K562 (cell line): ENCODE measurements at places on chromosomes 7 and 10. TPM values are rescaled to one million over a fixed set of nuclear protein-coding genes. Genes with fewer than 3 reads are reported as not detected.

SOSTDC1 gene
- 8.8 and 12.0 TPM in 2 replicates for total RNA-seq

FAM25C gene
- total RNA-seq, result not detected in 2 replicates

SAP25 gene
- 3.2 and 5.3 TPM in 2 replicates for total RNA-seq

HDAC9 gene
- total RNA-seq, result 0.31 and 0.58 TPM in 2 replicates

FBXO24 gene
- total RNA-seq, result 0.94 and 0.95 TPM in 2 replicates
